ENCODE measurements at places on chromosomes 3 and 15. TPM values are rescaled to one million over a fixed set of nuclear protein-coding genes. Genes with fewer than 3 reads are reported as not detected.

DNA sequence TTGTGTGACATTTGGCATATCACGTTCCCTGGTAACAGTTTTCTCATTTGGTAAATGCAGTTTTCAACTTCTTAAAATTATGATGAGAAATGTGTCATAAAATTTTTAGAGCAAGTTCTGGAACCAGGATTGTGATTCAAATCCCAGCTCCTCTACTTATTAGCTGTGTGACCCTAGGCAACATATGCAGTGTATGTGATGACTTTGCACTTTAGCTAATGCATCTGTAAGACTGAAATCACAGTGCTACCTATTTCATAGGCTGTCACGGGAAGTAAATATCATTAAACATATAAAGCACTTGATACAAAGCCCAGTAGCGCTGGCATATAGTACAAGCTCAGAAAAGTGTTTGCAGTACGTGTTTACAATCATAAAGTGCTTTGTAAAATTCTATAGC lies 419.4 kb downstream of the GRM7 start:
- no peak for DNase-seq

The KBTBD8 gene
- total RNA-seq, result 6.9 TPM

DNA sequence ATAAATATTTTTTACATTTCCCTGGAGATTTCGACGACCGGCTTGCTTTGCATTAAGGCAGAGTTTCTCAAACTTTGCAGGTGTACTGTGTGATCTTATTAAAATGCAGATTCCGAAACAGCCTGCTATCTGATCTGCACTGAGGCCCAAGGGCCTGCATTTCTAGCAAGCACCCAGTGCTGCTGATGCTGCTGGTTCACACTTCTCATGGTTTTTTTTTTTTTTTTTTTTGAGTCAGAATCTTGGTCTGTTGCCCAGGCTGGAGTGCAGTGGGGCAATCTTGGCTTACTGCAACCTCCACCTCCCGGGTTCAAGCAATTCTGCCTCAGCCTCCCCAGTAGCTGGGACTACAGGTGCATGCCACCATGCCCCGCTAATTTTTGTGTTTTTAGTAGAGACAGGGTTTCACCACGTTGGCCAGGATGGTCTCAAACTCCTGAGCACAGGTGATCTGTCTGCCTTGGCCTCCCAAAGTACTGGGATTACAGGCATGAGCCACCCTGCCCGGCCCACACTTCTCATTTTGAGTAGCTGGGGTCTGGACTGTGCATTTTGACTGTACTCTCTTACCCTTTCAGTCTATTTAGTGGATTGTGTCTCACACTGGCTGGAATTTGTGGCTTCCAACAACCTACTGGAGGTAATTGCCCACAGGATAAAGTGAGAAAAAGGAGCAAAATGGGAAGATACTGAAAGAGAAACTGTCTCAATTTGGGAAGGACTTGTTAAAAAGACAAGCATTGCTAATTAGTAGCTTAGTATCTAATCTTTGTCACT lies 94.1 kb downstream of the ITPR1 start:
- no peak for DNase-seq

- no peak for DNase-seq
Measured at GRCh38 chr3:78697426-78697825, 1070.4 kb downstream of the ROBO1 start.

GRCh38 chr3:66227051-66227450 lies 6.2 kb downstream of the SLC25A26 start:
- no peak for DNase-seq

DNA sequence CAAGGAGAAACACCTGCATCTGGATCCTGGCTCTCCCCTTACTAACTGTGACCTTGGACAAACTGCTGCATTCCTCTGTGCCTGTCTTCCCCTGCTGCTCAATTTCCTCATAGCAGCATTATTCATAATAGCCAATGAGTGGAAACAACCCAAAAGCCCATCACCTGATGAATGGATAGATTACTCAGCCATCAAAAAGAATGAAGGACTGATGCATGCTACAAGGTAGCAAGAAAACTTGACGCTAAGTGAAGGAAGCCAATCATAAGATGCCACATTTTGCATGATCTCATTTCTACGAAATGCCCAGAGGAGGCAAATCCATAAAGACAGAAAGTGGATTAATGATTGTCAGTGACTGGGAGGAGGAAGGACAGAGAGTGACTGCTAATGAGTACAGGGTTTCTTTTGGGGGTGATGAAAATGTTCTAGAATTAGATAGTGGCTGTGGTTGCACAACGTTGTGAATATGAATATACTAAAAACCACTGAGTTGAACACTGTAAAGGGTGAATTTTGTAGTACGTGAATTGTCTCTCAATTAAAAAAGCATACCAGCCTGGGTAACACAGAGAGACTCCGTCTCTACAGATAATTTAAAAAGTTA lies 11.2 kb downstream of the IGDCC4 start:
- DNase-seq, result no peak

DNA sequence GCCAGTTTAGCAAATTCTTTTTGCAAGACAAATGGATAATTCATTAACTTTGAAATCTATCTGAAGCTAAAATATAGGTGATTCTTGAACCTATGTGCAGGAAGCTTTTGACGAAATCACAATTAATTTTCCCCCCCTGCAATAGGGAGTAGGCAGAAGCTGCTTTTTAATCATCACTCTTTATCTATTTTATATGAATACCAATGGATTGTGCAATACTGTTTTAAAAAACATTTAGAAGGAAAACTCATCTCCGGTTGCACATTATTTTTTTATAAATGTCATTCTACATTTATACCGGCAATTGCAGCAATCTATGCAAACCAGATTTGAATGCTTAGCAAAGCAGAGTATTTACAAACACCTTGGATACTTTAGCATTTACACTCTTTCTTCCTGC lies 121.1 kb upstream of the TMCO5A start:
- DNase-seq, result no peak

The GOLGA8Q gene
- 0.42 TPM for total RNA-seq

- DNase-seq, result no peak
Measured at GRCh38 chr3:52109611-52110301, 44.5 kb downstream of the POC1A start.

DNA sequence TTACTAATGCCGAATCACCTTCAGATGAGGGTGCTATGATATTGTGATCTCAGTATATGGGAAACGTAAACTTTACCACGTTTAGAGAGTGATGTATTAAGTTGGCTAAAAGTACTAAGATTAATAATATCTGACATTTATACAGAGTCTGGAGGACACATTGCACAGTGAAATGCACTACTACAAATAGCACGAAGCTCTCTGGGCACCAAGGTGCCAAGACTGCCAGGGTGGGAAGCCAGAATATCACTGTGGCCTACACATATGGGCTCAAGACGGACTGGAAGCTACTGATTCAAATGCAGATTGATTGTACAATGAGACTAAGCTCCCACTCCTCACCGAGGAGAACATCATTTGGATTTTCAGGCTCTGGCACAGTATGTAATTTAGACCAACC lies 113.3 kb upstream of the LIPC start:
- no peak for DNase-seq

GRCh38 chr15:33126559-33127290 lies 67.8 kb downstream of the FMN1 start:
- peak; percentile 82 for DNase-seq

The ATP2B2 gene
- 0.19 TPM for total RNA-seq

DNA sequence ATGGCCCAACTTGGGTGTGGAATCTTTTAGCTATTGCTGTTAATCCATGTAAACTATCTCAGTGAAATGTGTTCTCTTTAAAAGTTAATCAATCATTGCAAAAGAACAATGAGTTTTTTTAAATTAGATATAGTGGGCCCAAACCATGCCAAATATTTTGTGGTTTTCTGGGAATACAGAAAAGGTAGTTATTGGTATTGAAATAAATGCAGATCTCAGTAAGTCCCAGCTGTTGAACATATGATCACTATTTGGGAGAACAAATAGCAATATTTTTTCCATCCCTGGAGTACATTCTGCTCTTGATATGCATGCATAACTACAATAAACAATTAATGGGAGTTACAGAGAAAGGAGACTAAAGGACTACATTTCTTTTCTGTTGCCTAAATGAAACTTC lies 36.0 kb upstream of the LEKR1 start:
- no peak for DNase-seq

GRCh38 chr3:12437861-12438260 lies 46.4 kb upstream of the TSEN2 start:
- DNase-seq, result no peak

GRCh38 chr3:19997502-19997901 lies 14.6 kb downstream of the PP2D1 start:
- DNase-seq, result no peak

GRCh38 chr15:98905963-98906711 lies 101.5 kb downstream of the PGPEP1L start:
- no peak for DNase-seq

- no peak for DNase-seq
Measured at GRCh38 chr15:78093242-78094020, 1.1 kb downstream of the SH2D7 start.

DNA sequence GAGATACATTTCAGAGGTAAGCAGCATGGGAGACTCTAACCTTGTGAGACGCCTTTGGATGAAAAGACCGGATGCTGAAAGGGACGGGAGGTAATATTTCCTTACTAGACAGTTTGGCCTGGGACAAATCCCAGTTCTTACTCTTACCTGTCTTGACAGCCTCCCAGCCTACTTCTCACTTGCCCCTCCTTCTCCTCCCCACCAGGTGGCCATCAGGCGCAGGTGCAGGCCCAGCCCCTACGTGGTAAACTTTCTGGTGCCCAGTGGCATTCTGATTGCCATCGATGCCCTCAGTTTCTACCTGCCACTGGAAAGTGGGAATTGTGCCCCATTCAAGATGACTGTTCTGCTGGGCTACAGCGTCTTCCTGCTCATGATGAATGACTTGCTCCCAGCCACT lies 6.3 kb downstream of the HTR3D start:
- DNase-seq, result no peak

- DNase-seq, result no peak
Measured at GRCh38 chr15:73075160-73075859, 23.0 kb downstream of the NEO1 start.

- DNase-seq, result no peak
Measured at GRCh38 chr15:77632534-77633133, at the start of gene LINGO1. LINGO1 (minus strand) TSS chr15:77632912; CDS start chr15:77632315, 597 bp downstream.

DNA sequence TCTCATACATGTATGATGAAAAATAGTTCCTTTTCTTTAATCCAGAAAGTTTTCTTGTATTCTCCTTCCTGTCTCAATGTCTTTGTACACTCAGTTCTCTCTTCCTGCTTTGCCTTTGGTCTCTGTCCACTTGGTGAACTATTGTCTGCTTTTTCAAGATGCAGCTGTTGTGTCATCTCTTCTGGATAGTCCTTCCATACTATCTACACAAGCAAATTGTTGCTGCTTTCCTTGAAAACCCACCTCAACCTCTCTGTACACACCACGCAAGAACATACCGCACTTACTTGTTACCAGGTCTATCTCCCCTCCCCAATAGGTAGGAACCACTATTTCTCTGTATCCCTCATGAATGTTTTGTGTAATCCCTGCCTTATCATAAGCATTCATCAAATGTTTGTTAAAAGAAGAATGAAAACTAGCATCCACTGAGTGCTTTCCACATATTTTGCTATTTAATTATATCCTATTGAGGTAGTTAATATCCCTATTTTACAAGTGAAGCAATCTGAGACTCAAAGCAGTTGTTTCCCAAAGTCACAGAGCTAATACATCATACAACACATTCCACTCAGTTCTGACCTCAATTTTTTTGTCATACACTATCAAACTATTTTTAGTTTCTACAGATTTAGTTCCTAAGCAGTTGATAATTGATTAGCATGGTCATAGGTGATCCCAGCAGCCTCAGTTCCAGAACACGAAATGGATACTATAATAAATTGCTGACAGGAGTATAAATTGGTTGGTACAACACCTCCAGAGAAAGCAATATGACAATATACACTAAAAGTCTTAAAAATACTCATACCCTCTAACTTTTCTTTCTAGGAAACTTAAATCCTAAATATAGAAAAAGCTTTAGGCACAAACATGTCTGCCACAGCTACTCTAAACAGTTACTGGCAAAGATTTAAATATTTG lies 19.6 kb downstream of the HACL1 start:
- DNase-seq, result no peak

The CNTN4 gene
- total RNA-seq, result 9.9 TPM

The ZNF385D gene
- 0.94 TPM for total RNA-seq

GRCh38 chr15:79675982-79676381 lies 220.8 kb downstream of the MTHFS start:
- no peak for DNase-seq

DNA sequence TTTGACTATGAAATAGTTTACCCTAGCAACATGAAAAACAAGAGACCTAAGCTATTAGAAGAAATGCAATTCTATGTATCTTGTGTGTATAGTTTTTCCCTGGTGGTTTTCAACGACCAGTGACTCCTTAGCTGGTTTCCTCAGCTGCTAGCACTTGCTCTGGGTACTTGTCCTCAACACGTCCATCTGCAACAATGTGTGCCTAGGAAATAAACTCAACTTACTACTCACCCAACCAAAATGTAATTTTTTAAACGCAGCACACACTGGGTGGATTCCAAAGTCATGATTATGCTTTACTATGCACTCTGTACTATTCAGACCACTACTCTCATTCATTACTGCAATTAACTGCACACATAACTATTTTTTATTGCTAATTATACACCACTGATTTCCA lies 31.0 kb downstream of the CPA3 start:
- DNase-seq, result no peak

GRCh38 chr3:62638316-62638715 lies 236.9 kb downstream of the CADPS start:
- DNase-seq, result no peak

DNA sequence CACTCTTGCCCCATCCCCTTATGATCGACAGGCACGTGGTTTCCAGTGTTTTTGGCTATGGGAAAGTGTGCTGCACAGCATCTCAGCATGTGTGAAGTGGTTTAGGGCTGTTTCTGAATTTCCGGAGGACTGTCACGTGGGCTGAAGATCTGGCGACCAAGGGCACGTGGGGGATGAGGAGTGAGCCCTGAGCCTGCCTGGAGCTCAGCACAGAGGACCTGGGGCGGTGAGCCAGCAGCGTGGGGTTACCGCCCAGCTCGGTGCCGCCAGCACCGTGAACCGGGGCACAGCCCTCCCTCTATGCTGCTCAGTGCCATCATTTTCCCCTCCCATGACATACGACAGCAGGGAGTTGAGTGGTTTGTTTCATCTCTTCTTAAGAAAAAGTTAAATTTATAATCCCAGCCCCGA lies 150.2 kb downstream of the DNAJB8 start:
- DNase-seq, result peak; percentile 79

- no peak for DNase-seq
Measured at GRCh38 chr3:55615039-55615693, 128.1 kb upstream of the WNT5A start.

The RBPMS2 gene
- total RNA-seq, result 0.19 TPM

- no peak for DNase-seq
Measured at GRCh38 chr3:145760036-145760435, 400.9 kb downstream of the PLOD2 start.

The CRTAP gene
- total RNA-seq, result 21.6 TPM

DNA sequence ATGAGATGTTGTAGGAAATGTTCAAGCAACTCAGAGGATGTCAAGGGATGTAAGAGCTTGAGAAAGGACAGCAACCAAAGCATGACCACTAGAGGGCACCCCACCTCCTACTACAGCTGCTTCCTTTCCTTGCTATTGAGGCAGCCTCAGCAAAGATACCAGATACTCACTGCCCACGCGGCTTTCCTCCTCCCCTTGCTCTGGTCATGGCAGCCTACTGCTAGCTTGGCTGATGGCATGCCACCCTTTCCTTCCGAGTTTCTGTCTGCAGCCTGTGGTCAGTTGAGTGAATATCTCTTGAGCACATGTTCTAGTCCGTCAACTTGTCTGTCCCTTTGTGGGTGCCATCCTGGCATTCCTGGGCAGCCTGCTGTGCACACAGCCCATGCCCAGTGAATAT lies 4.4 kb upstream of the CXCR6 start:
- peak; percentile 97 for DNase-seq

- no peak for DNase-seq
Measured at GRCh38 chr15:41336549-41336948, 3.9 kb downstream of the NUSAP1 start.

The SCG5 gene
- total RNA-seq, result 2.0 TPM
